ENCODE measurements at places on chromosomes 11 and 22.

GRCh38 chr22:46640293-46641055 lies 20.3 kb downstream of the GRAMD4 start:
- DNase-seq: no peak

GRCh38 chr11:76785513-76785912 lies 2.4 kb downstream of the TSKU start:
- DNase-seq: no peak

DNA sequence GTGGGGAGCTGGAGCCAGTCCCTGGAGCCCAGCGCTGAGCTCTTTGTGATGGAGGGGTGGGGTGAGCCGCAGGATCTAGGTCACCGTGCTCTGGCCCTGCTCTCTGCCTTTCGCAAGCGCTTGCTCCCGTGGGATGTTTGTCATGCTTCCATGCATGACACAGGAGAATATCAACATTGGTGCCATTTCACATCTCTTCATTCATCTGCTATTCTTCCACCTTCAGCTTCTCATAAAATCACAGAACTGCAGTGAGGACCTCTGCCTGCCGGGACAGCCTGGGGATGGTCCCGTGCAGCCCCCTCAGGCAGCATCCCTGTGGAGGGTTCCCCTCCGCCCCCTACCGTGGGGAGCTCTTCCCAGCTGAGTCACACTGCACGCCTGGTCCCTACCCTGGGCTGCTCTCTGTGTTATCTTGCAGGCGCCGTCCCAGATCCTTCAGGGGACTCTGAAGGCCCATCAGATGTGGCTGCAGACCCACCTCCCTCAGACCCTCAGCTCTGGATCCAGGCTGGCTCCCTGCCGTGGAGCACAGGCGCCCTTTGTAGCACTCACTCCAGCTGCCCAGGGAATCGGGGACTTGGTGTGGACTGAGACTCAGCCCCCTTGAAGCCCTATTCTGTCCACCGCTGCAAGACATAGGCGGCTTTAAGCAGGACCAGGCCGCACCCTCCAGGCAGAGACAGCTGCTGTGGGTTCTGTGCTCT lies 5.1 kb upstream of the SEPTIN5 start:
- DNase-seq: no peak

- no peak for DNase-seq
Observed at GRCh38 chr11:126519764-126520734, 164.6 kb downstream of the ST3GAL4 start.

DNA sequence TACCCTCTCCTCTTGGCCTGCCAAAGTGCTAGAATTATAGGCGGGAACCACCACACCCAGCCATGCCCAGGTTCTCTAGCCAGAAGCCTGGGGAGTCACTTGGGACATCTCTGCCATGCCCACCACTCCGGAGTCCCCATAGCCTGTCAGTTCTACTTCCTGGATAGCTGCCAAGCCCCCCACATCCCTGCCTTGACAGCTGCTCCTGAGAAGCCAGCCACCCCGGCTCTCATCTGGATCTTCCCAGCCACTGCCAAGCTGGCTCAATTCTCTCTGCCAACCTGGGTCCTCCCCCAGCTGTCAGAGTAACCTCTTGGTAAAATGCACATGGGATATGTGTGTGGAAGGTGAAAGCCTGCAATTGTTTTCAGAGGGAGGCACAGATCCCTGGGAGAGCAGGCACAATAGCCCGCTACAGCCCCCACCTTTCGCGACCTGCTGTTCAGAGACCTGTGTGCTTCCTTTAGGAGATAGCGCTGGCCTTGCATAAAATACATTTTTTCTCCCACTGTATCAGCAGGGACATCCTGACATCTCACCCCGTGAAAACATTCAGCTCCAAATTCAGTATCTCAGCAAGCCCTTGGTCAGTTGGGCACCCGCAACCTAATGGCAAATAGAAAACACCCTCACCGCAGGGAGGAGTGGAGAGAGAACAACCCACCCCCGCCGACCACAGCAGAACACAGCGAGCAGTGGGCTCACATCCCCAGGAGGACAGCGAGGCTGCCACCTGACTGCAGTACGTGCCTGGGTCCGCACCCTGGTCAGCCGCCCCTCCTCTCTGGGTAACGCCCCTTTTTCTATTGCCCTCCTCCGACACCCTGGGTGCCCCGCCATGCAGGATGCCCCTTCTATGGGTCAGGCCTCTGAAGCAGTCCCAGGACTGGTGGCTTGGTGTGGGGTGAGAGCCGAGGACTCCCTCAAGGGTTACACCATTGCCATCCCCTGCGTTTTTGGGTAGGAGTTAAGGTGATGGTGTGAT lies 1342.2 kb downstream of the BRD1 start:
- no peak for DNase-seq

GRCh38 chr11:75677909-75678308 lies 9.1 kb upstream of the MAP6 start:
- DNase-seq: no peak

DNA sequence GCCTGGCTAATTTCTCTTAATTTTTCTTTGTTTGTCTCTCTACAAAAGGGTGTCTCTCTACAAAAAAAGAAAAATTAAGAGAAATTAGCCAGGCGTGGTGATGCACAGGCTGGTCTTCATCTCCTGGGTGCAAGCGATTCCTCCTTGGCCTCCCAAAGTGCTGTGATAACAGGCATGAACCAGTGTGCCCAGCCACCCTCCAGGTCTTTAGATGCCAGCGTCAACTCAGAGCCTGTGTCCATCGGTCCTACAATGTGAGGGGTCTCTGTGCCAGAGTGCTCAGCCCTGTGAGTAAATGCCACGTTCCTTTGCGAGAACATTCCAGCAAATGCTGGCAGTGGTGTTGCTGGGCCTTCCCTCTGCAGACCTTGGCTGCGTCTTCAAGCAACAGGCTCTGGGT lies 62.7 kb downstream of the IGF2 start:
- no peak for DNase-seq

- no peak for DNase-seq
Observed at GRCh38 chr22:48098243-48098920, 1335.9 kb downstream of the TBC1D22A start.

GRCh38 chr11:113474362-113475159 lies 637 bp downstream of the DRD2 start:
- DNase-seq: peak; percentile 5

DNA sequence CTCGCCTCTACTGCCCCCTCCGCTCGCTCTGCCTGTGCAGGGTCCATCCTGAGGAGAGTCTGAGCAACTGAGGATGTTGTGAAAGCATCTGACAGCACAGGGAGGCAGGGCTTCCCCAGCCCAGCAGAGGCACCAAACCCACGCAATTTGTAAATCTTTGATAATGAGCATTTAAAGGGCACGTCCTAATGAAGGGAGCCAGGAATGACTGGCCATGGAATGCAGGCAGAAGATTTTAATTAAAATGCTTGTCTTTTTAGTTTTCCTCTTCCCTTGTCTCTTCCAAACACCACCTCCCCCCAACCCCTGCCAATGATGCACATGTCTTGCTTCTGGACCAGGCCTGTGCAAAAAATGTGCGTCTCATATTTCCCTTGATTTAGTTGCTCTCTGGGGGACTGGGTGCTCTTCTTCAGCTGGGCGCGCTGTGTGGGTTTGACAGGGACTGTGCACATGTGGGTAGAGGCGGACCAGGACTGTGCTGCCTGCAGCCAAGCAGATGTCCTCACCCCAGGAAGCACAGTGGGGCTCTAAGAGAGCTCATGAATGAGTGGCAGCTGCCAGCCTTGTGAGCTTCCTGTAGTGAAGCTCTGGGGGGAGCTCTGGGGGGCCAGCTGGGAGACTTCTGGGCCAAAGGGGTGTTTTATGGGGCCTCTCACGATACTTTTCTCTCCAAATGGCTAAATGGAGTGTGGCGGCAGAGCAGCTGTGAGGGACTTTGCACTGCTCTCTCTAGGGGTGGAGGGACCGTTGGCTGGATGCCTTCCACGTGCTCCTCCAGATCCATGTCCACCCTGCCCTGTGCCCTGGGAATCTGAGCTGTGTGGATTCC lies 273.5 kb downstream of the ST3GAL4 start:
- DNase-seq: no peak

DNA sequence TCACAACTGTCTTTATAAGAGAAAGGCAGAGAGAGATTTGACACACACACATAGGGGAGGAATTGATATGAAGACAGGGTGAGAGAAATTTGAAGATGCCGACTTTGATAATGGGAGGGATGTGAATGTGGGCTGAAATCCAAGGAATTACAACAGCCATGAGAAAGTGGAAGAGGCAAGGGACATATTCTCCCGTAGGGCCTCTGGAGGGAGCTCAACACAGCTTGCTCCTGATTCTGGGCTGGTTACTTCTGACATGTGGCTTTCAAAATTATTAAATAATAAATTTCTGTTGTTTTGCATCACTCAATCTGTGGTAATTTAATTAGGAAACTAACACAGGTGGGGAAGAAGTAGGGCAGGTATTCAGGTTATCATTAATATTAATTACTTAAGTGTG lies 282.9 kb downstream of the LUZP2 start:
- DNase-seq: no peak

DNA sequence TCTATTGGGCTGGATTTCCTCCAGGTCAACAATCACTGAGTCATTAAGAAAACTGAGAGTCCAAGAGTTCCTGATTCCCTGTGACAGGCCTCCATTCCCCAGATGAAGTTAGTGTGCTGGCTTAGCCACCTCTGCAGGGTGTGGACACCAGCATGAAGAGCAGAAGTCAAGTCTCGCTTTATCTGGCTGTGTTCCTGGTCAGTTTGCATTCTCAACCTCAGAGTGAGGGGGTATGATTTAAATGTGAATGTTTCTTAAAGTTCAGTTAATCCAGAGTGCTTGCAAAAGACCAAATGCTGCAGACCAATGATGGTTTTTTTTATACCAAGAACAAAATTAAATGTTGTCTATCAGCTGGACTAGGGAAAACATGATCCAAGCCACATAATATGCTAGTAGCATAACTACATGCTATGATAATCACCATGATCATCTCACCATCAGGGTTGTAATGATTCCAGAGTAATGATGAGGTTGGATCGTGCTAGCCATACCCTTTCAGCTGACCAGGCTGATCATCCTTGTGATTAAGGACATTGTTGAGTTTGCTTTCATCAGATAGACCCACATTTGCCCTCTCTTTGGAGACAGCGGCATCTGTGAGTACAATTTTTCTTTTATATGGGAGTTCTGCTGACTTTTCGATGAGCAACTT lies 145.8 kb upstream of the ARHGAP20 start:
- DNase-seq: no peak

GRCh38 chr11:119482521-119483011 lies 59.6 kb upstream of the THY1 start:
- no peak for DNase-seq

GRCh38 chr11:64348383-64349024 lies 8.5 kb downstream of the CCDC88B start:
- DNase-seq: no peak

GRCh38 chr11:71543866-71544265 lies 4.4 kb upstream of the KRTAP5-9 start:
- no peak for DNase-seq

DNA sequence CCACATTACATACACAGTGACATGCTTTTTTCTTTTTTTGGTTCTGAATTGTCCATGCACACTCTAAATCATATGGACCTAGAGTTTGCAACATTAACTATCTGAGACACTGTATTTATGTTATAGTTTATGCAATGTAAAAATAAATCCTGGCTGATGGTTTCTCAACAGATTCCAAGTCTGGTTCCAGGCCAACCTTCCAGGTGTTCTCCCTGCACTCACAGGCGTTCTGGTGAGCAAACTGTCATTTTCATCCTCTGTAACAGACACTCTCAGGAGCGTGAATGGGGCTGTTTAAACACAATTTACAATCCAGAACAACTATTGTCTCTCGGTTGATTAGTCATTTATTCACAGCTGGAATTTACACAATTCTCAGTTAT lies 36.5 kb upstream of the ANKK1 start:
- no peak for DNase-seq

- no peak for DNase-seq
Observed at GRCh38 chr11:111282562-111283075, 15.7 kb upstream of the POU2AF3 start.

GRCh38 chr11:61695917-61696316 lies 15.7 kb downstream of the DAGLA start:
- peak; percentile 85 for DNase-seq

DNA sequence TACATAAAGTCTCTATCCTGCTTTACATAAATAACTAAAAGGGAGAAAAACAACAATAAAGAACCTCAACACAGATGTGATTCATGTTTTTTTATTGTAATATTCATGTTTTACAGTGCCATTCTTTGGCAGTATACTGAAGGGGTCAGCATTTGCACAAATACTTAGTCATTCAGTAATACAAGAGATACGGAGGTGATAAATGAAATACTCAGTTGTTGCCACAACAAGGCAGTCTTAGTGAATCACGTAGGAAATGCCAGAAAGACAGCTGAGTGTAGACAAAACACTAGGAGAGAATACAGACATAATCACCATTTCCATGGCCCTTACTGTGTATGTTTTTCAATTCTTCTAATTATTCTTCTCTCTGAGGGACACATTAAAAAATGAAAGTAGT lies 910.4 kb downstream of the METTL15 start:
- no peak for DNase-seq

DNA sequence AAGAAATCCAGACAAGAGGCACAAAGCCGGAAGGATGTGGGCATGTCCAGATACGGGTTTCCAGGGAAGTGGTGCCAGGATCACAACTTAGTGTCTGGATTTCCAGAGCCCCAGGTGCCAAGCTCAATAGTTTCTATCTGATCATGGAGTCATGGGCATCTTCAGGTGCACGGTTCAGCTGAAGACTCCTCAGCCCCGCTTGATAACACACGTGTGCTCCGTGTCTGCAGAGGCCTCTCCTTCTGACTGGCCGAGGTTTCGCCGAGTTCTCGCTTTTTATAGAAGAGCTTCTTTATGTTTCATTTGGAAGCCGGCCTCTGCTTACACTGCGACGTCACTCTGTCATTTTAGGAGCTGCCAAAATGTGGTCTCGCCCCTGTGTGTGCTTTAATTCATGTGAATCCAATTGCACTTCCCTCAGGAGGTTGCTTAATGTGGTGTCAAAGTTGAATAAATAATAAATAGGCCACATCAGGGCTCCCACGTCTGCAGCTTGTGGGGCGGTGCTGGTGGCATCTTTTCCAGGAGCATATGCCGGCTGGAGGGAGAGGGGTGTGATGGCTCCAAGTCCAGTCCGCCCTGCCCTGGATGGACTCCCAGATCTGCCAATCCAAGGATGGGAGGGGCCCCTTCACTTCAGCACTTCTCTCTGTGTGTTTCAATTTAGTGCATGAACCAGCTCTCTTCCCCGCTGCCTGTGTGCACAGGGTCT lies 1410.8 kb downstream of the TBC1D22A start:
- no peak for DNase-seq

DNA sequence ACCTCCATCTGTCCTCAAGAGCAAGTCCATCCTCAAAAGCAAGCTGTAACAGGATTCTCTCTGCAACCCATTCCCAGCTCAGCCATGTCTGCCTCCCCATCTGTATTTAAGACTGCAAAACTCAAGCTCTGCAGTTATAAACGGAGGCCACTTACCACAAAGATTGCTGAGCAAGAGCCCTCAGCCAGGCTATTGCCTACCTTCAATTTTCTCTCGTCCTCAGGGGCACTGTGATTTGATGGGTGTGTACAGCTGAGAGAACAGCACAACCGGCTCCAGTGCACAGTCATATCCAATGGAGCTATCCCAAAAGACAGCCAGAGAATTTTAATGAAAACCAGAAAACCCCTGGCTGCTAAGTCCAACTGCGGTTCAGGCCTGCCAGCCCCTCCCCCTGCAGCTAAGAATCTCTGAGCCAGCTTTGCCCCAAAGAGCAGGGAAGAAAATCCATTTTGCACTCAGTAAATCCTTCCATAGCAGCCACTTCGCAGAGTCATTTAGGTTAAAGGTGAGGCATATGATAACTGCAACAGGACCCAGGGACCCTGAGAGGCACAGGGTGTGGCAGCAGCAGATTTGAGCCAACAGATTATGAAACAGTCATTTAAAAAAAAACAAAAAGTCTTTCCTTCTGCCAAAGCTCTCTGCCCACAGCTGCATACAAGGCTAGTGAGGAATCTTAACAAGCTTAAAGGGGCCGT lies 37.6 kb downstream of the RAB30 start:
- DNase-seq: no peak

Measured in stimulated activated CD8-positive, alpha-beta memory T cell treated with anti-CD3 and anti-CD28 coated beads, Interleukin-7, amount 100 ng/mL, for 24 hours (primary cell).